Stimulated activated CD8-positive, alpha-beta memory T cell treated with anti-CD3 and anti-CD28 coated beads, Interleukin-7, amount 100 ng/mL, for 1 hour (primary cell): ENCODE measurements at places on chromosomes 1 and 21.

DNA sequence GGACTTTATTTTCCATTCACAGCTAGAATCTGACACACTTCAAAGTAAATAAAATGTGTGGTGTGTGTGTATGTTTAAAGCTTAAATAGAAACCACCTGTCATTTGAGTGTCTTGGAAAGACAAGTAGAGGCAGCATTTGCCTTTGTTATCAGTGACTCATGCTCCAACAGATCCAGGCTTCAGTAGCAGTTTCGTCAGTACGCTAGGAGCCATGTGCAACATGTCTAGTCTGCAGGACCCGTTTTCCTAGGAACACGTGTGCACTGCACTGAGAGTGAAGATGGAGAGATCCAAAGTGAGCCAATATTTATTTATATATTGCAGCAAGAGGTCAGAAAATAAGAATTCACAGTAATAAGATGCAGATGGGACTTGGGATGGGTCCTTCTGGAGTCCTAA lies 41.8 kb downstream of the SGIP1 start:
- no peak for DNase-seq

GRCh38 chr1:145936247-145936646 lies 9.0 kb upstream of the RBM8A start:
- no peak for DNase-seq

- DNase-seq = no peak
Observed at GRCh38 chr1:54263601-54264226, 63.7 kb downstream of the MRPL37 start.

DNA sequence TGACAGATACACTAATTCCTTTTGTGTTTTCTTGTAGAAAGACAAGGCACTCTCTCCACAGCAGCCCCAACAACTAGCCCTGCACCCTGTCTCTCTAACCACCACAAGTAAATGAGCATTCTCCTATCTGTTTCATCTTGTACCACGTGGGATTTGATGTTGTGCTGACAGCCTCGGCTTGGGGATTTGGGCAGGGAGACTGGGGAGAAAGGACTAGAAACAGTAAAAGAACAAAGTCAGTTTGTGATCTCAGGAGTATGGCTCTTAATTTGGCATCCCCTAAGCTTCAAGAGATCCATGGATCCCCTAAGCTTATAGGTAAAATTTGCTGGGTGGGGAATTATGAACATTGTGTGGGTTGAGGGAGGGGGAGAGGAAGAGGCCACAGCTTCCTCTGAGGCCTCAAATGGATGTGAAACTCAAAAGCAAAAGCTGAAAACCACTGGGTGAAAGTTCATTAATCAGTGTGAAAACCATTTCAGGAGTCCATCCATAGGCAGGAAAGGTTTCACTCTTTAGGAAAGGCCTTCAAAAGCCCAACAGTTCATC lies 3.1 kb downstream of the C1orf162 start:
- no peak for DNase-seq

DNA sequence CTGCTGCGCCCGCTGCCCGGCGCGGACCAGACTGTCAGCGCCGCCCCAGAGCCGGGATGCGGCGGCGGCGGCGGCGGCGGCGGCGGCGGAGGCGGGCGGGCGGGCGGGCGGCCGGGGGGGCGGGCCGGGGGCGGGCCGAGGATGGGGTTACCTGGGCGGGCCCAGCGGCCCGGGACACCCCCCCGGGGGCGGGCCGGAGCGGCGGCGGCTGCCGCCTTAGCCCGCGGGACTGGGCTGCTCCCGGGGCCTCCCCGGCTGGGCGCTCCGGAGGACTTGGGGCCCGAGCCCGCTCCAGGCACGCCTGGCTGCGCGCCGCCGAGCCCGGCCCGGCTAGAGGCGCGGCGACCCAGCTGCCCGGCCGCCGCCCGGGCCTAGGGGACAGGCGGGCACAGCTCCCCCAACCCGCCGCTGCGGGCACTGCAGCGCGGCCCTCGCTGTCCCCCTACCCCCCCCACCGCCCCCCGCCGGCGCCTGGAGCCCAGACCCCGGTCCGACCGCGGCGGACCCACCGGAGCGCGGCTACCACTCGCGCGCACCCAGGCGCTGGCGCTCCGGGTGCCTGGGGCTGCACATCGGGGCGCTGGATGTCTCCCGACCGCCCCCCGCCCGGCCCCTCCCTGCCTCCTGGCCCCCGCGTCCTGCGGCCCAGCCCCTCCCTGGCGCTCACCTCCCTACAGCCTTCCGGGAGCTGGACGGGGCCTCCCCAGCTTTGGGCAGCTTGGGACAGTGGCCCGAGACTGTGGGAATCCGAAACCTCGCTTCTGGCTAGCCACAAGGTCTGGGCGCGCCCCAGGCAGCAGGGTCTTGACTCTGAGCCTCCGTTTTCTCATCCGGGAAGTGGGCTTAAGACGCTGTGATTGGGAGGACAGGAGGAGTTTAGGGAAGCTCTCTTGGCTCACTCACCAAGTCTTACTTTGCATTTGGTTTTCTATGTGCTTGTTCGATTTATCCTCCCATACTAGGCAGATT lies at the start of gene WNT4:
TSS of gene WNT4 (minus strand) at position 33 of the 969 bp plus-strand sequence. CDS start 175 bp downstream, outside the sequence.
- no peak for DNase-seq

DNA sequence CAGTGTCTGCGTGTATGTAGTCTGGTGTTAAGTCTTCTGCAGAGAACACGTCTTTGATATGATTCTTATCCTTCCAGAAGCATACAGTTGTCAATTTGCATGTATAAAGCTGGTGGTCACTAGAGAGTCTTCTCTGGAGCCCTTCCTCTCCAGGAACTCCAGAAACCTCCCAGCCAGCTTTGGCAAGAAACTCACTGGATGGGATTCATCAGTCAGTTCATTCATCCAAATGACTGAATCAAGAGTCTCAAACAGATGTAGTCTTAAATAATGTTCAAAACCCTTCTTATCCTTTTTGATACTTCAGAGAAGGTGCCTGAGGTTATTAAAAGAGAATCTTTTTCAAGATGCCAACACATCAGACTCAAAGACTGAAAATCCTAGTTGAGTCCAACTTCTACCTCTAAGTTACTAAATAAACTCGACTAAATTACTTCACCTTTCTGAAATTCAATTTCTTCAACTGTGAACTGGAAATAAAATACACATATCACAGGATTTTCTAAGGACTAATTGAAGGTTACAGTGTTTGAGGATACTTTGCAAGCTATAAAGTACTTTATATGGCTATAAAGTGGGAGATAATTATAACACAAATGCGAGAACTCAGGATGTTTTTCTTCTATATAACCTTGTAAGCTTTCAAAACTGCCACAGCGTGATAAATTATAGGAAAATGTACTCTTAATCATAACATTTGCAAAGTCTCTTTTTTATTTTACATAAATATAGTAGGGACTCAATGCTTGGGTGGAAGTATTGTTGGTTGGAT lies 252.4 kb downstream of the FGGY start:
- DNase-seq = no peak

DNA sequence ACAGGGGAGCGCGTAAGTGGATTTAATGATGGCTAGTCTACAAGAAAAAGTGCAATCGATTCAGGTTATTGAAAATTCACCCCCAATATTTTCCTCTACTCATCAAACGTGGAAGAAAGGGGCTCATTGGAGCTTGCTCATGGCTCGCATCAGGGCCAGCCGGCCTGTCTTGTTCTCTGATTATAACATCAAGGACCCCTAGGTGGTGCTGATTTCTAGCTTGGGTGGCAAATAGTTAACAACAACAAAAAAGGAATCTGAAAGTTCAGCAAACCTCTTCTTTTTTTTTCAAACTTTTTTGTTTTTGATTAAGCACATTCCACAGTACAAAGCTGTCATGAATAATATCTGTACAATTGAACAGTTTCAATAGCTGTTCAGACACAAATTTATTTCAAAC lies 35.8 kb upstream of the SOD1 start:
- DNase-seq = no peak

DNA sequence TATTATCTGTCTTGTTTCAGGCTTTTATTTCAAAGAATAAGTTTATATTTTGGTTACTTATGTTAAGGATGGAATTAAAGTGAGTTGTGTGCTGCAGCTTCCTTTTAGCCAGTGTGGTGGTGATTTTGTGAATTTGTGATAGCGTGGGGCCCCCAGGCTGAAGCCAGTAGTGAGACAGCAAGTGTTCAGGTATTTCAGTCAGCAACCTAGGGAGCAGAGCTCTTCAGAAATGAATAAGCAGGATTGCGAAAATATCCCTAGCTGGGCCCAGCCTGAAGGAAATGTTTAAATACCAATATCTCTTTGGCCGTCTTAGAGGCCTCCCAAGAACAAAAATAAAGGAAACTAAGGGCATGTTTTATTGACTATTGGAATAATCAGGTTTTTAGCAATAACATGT lies 150.8 kb upstream of the C1orf105 start:
- DNase-seq = no peak

DNA sequence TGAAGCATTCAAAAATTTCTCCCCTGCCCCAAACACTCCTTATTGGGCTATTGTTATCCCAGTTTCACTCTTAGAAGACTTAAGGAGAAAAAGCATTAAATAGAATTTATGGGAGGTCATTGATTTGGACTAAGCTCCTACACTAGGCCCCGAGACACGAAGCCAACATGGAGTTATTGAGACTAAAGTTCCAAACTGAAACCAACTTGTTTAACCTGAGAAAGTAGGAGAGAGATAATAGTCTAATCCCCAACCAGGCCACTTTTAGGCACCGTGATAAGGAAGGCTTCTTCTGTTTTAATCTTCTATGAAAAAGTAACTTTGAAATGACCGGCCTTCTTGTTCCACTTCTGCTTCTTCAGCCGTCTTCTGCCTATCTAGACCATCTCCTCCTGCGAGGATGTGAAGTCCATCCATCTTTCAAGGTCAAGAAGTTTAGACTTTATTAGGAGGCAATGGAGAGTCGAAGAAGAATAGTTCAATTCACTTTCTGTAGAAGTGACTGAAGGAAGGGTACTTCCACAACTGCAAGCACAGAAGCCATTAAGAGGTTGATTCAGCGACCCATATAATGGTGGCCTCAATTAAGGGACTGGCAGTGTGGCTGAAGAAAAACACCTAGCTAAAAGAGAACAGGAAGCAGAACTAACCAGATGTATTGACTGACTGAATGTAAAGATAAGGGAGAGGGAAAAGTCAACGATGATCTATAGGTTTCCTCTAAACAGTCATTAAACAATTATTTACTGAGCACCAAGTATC lies 428.8 kb downstream of the SMYD3 start:
- no peak for DNase-seq

GRCh38 chr21:17925899-17926298 lies 106.7 kb upstream of the C21orf91 start:
- no peak for DNase-seq

DNA sequence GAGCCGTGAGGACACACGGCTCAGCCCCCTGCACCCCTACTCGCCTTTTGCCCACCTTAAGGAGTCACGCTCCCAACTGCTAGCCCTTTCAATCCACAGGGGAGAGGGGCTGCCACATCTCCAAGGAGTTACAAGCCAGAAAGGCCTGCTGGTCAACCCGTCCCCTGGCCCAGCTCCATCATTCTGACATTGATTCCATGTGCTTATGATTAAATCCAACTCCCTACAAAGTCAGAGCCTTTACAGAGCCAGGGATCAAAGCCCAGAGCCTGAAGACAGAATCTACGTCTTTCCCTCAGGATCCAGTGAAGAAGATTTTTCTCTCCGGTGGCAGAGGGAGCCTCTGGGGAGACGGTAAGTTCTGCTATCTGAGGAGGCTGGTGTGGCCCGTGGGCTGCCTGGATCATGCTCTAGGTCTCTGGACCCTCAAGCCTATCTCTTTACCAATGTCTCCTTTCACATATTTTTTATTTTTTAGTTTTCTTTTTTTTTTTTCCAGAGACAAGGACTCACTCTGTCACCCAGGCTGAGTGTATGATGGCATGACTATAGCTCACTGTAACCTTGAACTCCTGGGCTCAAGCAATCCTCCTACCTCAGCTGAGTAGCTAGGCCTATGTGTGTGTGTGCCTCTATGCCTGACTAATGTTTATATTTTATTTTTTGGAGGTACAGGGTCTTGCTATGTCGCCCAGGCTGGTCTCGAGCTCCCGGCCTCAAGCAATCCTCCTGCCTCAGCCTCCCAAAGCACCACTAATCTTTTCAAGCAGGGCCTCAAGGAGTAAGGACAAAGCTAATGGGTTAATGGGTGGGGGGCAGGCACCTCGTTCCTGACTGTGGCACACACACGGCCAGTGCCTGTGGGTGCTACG lies 61.3 kb downstream of the SLC66A1 start:
- no peak for DNase-seq

- DNase-seq = no peak
Observed at GRCh38 chr21:21464684-21465083, 466.5 kb downstream of the NCAM2 start.

DNA sequence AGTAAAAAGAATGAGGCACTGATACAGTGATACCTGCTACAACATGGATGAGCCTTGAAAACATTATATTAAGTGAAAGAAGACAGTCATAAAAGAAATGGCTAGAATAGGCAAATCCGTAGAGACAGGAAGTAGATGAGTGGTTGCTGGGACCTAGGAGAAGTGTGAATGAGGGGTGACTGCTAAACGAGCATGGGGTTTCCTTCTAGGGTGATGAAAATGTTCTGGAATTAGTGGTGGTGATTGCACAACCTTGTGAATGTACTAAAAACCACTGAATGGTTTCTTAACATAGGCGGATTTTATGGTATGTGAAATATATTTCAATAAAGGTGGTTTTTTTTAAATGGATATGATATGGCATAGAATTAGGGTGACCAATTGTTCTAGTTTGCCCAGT lies 12.6 kb upstream of the SERINC2 start:
- DNase-seq = no peak

DNA sequence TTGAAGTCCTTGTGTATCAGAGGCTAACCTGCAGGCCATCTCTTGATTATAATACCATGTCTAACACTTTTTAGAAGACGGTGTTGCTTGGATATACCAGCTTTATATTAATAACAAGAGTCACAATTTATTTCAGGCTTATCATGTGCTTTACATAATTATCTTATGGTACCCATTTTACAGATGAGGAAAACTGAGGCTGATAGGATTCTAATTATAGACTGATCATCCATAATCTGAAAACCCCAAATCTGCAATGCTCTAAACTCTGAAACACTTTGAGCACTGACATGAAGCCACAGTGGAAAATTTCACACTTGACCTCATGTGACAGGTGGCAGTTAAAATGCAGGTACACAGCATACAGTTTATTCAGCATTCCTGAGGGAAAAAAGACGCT lies 7.2 kb upstream of the RPL11 start:
- no peak for DNase-seq

- DNase-seq = no peak
Observed at GRCh38 chr1:22889213-22889827, 83.3 kb downstream of the LACTBL1 start.
